Kidney epithelial cell (primary cell): ENCODE measurements at places on chromosomes 3 and 15. TPM values are rescaled to one million over a fixed set of nuclear protein-coding genes. Genes with fewer than 3 reads are reported as not detected.

- no peak for DNase-seq
These were observed 546.1 kb downstream of the NTRK3 start for GRCh38 chr15:87710406-87710805.

Gene FEZF2
- not detected in 2 replicates for total RNA-seq

- no peak for DNase-seq
These were observed 11.2 kb upstream of the SEMA5B start for GRCh38 chr3:123038751-123039150.

DNA sequence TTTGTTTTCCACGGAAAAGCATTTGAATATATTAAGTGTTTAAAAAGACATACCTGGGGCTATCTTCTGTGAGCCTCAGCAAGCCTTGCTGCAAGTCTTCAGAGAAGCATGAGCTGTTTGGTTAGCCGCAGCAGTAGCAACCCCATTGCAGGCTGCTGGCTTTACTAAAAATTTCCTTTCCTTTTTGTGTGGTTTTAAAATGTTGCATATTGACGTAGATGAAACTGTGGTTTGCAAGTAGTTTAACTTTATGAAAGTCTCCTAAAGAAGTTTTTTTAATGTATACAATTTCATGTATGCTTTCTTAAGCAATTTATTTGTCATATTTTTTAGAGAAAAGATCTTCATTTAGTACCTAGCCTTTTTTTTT is at the start of gene GPR171:
TSS of gene GPR171 (minus strand) at position 166 of the 370 bp plus-strand sequence. CDS start 3,830 bp downstream, outside the sequence.
- no peak for DNase-seq
